Heart right ventricle (tissue), 16 donors: ENCODE measurements at places on chromosomes 4 and X. TPM values are rescaled to one million over a fixed set of nuclear protein-coding genes. Genes with fewer than 3 reads are reported as not detected.

DNA sequence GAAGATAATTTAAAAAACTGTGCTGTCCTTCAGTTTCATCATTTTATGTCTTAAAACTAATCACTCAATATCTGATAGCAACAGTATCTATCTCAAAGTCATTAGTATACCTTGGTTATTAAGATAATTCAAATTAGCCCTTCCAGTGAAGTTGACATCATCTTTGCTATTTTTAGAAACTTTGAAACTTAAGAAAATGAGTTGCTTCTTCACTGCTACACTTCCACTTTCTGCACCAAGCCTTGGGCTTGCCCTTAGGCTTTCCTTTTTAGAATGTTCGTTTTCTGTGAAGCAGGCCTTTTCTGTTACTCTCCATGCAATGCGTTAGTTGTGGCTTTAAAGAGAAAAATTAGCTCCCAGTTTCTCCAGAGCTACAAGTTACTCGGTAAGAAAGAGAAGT, 4.4 kb upstream of the VAMP7 start:
- DNase-seq: no peak
- H3K27ac ChIP-seq: no peak overlapping the region
- H3K27me3 ChIP-seq: no peaks in the 10 kb centered on the region
- H3K36me3 ChIP-seq: no peaks in the 10 kb centered on the region

DNA sequence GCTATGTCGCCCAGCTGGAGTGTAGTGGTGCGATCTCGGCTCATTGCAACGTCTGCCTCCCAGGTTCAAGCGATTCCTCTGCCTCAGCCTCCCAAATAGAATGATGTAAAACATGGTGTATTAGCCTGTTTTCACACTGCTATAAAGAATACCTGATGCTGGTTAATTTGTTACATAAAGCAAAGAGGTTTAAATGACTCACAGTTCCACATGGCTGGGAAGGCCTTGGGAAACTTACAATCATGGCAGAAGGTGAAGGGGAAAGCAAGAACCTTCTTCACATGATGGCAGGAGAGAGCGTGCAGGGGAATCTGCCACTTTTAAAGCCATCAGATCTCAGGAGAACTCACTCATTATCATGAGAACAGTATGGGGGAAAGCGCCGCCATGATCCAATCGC, 1191.8 kb downstream of the ARAP2 start:
- H3K4me3 ChIP-seq: no peak overlapping the region
- no peaks in the 10 kb centered on the region for H3K36me3 ChIP-seq
- H3K27ac ChIP-seq: no peak overlapping the region
- DNase-seq: no peak

DNA sequence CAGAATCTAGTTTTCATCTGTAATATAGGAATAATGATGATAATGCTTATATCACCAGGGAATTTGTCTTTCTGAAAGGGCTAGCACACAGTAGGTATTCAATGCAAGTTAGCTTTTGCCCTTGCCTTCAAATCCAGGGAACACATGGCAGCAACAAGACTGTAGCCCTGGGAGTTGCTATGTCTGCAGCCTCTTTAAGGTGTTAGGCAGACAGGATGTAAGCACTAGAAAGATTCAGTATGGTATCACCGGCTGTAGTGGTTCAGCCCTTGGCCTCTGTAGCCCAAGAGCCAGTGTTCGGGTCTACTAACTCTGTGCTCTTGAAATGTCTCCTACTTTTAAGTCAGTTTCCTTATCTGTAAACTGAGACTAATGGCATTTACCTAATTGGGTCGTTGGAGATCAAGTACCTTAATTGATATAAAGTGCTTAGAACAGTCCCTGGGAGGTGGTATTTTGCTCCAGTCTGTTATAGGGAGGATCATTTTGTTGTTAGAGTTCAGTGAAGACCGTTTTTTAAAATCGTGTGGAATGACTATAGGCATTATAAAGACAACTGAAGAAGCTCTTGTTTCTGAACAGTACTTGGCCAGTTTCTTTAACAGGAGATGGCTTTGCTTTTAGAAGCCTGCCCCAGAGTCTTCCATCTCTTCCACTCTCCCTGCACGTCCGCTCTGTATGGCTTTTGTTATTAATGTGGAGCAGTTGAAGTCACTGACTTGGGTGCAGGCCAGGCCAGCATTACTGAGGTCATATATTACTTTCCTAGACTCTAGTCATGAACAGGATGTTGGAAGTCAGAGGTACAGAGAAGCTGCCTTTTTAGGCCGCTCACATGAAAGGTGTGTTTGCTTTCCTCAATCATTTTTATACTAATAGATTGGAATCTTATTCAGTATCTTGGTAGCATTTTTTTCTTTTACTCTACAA, 44.8 kb downstream of the GAB1 start:
- H3K4me1 ChIP-seq: peaks cover 58% of the 10 kb centered on the region
- H3K27ac ChIP-seq: peak overlapping the region; percentile 83
- H3K36me3 ChIP-seq: no peaks in the 10 kb centered on the region
- DNase-seq: peak; percentile 75

DNA sequence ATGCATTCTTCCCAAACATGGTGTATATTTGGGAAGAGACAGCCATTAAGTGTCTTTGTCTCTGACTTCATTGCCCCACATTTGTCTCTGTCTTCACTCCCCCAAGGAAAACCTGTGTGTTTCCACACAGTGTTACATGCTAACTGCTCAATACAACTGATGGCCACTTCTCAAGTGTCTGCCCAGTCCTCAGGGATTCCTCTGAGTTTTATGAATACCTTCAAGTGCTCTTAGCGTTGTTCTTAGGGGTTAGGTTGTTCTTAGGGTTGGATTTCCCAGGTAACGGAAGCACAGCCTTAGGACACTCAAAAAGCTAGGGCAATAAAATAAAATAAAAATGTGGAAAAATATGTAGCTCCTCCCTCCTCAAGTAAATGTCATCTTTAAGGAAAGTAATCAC, 64.7 kb upstream of the PLAC8 start:
- no peaks in the 10 kb centered on the region for H3K36me3 ChIP-seq
- no peak for DNase-seq
- no peak overlapping the region for H3K27ac ChIP-seq
- no peak overlapping the region for H3K4me3 ChIP-seq
- no peaks in the 10 kb centered on the region for H3K27me3 ChIP-seq

DNA sequence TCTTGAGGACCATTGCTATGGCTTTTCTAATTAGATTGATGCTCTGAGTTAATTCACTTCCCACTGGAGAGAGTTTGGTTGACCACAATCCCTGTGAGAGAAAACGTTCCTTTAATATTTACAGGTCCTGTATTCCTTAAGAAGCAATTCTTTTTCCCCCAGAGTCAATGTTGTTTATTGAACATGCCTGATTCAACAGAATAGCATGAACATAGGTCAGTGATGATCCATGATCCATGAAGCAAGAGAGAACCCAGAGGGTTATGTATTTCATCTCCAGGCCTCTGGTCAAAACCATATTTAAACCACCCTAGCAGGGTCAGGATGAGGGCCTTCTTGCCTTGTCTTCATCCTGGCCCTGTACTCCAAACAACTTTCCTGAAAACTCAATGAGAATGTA, 39.4 kb upstream of the EFHC2 start:
- no peaks in the 10 kb centered on the region for H3K4me1 ChIP-seq
- no peak overlapping the region for H3K27ac ChIP-seq
- no peak for DNase-seq

The MUC7 gene
- total RNA-seq: not detected

The KIAA1210 gene
- total RNA-seq: not detected

- no peaks in the 10 kb centered on the region for H3K4me1 ChIP-seq
- H3K27me3 ChIP-seq: no peaks in the 10 kb centered on the region
- no peak overlapping the region for H3K4me3 ChIP-seq
- DNase-seq: no peak
Observed at GRCh38 chr4:42371305-42372252, 25.7 kb upstream of the SHISA3 start.

DNA sequence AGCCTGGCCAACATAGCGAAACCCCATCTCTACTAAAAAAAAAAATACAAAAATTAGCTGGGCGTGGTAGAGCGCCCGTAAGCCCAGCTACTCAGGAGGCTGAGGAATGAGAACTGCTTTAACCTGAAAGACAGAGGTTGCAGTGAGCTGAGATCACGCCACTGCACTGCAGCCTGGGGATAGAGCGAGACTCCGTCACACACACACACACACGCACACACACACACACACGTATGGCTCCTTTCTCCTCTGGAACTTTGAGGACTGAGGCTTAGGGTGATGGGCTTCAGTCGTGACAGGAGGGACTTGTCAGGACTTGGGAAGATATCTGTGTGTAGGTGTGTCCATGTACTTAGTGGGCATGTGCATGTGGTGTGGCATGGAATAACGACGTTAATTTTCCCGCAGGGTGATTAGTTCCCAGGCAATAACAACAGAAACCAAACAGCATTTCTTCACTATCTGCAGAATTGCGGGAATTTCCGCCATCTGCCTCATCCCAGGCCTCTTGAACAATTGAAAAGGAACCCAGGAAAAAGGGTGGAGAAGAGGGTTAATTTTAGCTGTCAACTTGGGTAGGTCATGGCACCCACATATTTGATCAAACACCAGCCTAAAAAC, 47.7 kb downstream of the RWDD4 start:
- H3K4me1 ChIP-seq: no peaks in the 10 kb centered on the region
- DNase-seq: no peak
- H3K4me3 ChIP-seq: no peak overlapping the region
- H3K27ac ChIP-seq: no peak overlapping the region

DNA sequence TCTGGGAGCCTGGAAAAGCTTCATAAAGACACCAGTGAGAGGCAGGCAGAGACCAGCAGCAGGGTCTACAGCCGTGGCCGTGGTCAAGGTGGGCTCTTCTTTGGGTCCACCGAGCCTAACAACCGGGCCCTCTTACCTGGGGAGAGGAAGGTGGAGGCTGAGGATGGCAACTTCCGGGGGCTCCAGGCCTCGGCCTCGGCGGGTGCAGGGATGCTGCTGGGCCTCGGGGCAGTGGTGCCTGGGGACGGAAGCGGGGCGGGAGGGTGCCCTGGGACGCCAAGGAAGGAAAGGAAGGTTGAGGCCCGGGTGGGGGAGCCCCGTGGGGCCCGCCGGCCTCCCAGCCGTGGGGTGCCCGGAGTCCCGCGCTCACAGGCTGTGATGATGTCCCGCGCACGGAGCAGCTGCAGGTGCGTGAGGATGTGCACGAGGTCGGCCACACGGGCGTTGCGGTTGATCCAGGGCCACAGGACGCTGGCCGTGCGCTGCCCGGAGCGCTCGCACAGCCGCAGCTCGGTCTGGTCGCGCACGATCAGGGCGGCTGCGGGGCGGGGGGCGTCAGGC, 561 bp downstream of the IRAK1 start:
- peak overlapping the region; percentile 52 for H3K4me3 ChIP-seq
- H3K36me3 ChIP-seq: no peaks in the 10 kb centered on the region
- no peak for DNase-seq
- H3K27ac ChIP-seq: peak overlapping the region; percentile 91
- no peaks in the 10 kb centered on the region for H3K4me1 ChIP-seq
- H3K27me3 ChIP-seq: no peaks in the 10 kb centered on the region

GRCh38 chr4:184074677-184075388, 142.8 kb downstream of the ENPP6 start:
- H3K4me3 ChIP-seq: no peak overlapping the region
- H3K36me3 ChIP-seq: no peaks in the 10 kb centered on the region
- no peaks in the 10 kb centered on the region for H3K27me3 ChIP-seq
- no peak overlapping the region for H3K27ac ChIP-seq

The NDST4 gene
- not detected for total RNA-seq

DNA sequence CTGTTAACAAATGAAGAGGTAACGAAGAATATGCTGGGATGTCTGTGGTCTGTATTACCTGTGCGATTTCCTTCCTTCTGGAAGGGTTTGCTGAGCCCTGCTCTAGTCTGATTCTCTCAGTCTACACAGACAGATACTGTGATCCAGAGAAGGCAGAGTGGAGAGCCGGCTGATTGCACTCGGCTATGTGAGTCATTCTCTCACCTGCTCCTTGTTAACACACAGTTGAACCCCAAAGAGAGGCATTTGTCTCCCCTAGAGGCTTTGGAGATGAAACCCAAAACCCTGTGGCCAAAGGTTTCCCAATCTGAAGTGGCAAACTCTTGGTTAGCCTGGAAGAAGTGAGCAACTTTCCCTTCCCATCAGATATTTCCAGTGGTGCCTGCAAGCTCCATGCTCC, 78.1 kb upstream of the GPC4 start:
- no peaks in the 10 kb centered on the region for H3K36me3 ChIP-seq
- no peak overlapping the region for H3K27ac ChIP-seq
- H3K4me1 ChIP-seq: no peaks in the 10 kb centered on the region
- H3K4me3 ChIP-seq: no peak overlapping the region
- no peaks in the 10 kb centered on the region for H3K27me3 ChIP-seq

DNA sequence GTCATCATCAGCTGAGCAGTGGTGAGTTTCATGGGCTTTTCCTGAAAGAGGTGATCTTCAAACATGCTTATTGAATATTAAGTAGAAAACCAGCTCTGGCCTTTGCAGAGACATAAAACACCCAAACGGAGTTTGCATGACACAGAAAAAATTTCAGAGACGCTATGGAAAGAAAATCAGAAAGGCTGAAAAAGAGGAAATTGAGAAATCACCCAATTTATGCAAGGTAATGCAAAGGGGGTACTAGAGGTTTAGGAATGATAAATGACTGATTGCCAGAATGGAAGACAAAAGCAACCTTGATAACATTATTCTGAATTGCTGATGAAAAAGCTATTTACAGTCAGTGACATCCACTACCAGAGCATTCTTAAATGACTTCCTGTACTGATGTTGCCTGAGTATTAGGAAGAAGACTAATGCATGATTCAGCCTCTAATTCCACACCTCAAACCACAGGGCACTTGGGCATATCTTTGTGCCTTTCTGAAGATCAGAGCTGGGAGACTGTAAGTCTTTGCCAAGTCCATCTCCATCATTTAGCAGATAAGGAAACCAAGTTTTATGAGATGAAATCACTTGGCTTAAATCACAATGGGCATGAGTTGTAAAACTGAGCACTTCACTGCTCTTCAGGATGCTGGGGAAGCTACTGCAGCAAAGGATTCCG, 565.7 kb downstream of the PPARGC1A start:
- no peak for DNase-seq
- H3K36me3 ChIP-seq: no peaks in the 10 kb centered on the region
- H3K4me3 ChIP-seq: no peak overlapping the region
- no peak overlapping the region for H3K27ac ChIP-seq
- no peaks in the 10 kb centered on the region for H3K27me3 ChIP-seq

The PNMA3 gene
- total RNA-seq: 1.9 TPM

- no peaks in the 10 kb centered on the region for H3K36me3 ChIP-seq
- H3K27ac ChIP-seq: no peak overlapping the region
Observed at GRCh38 chr4:8315435-8316250, 46.1 kb downstream of the HTRA3 start.

The NALF2 gene
- total RNA-seq: 15.1 TPM

DNA sequence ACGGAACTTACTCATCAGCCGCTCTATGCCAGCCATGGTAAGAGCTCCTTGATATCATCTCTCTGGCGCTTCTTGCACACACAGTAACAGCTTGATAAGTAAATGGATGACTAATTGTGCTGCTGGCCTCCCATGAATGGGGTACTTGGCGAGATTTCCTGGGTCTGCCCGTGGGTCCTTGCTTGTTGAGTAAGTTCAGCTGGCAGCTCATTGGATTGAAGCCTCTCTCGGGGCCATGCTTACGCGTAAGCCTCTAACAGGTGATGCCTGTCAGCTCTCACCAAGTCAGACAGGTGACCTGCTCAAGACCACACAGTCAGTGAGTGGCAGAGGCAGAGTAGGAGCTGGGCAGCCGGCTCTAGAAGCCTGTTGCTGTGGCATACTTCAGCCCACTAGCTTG, 7.7 kb downstream of the NSG1 start:
- peaks cover 29% of the 10 kb centered on the region for H3K27me3 ChIP-seq
- no peak for DNase-seq
- no peak overlapping the region for H3K27ac ChIP-seq
- no peaks in the 10 kb centered on the region for H3K4me1 ChIP-seq
- no peaks in the 10 kb centered on the region for H3K36me3 ChIP-seq
- H3K4me3 ChIP-seq: no peak overlapping the region
